ENCODE measurements at places on chromosomes 12 and 14.

DNA sequence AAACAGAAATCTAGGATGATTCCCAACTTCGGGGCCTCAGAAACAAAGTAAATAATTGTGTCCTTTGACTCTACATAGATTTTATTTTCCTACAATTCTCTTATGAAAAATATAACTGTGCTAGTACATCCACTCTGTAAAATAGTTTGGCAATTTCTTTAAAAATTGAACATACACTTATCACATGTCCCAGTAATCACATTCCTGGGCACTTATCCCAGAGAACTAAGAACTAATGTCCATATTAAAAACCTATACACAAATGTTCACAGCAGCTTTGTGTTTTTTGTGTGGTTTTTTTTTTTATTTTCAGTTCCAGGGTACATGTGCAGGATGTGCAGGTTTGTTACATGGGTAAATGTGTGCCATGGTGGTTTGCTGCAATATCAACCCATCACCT is 99.0 kb downstream of the KCNH5 start:
- no peak for DNase-seq

DNA sequence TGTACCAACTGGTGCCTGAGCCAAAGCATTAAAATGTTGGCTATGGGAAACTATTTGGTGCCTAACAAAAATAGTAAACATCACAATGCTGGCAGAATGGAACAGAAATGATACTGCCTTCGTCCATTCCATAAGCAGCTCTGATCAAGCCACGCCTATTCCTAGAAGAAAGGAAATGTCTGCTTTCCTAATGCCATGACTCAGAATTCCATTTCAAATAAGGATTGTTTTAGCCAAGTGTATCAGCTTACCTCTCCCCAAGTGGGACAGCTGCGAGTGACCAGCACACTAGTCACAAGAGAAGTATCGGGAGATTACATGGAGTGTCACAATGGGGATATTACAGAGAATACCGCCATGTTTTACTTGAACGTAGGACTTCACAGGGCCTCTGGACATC is 38.7 kb downstream of the GLT8D2 start:
- DNase-seq = no peak

GRCh38 chr12:1833596-1834028 is 13.2 kb downstream of the LRTM2 start:
- no peak for DNase-seq

GRCh38 chr12:121325922-121326396 is 26.3 kb downstream of the ANAPC5 start:
- DNase-seq = no peak

DNA sequence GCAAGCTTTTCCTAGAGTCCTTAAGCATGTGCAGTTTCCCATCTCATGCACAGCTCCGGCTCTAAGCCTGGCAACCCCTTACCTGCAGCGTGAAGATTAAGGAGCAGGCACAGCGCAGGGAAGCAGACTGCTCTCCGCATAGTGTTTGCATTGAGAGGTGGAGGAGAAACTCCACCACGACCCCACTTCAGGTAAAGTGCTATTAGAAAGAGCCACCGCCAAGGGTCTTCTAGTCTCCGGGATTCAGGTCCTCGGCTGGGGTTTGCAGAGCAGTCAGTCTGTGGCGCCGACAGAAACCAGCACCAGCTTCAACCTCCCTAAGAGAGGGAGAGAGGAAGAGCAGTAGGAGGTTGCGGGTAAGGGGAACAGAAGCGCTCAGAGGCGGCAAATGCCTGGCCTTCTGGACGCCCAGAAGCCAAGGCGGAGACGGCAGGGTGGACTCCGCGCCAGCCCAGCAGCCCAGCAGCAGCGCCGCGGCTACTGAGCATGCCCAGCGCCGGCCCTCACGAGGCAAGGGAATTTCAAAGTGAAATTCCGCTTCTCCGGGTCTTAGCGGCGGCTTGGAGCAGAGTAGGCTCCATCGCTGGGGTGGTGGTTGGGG is at the start of gene PTPRR:
Gene PTPRR (minus strand): TSS at position 488 of the 601 bp plus-strand sequence. CDS start 348 bp downstream, at position 140.
- no peak for DNase-seq

GRCh38 chr14:52023518-52023917 is 34.2 kb downstream of the RTRAF start:
- no peak for DNase-seq

GRCh38 chr12:116698116-116698515 is 39.8 kb downstream of the SPRING1 start:
- DNase-seq = no peak

GRCh38 chr12:30753751-30754382 is 884 bp downstream of the CAPRIN2 start:
- DNase-seq = no peak

DNA sequence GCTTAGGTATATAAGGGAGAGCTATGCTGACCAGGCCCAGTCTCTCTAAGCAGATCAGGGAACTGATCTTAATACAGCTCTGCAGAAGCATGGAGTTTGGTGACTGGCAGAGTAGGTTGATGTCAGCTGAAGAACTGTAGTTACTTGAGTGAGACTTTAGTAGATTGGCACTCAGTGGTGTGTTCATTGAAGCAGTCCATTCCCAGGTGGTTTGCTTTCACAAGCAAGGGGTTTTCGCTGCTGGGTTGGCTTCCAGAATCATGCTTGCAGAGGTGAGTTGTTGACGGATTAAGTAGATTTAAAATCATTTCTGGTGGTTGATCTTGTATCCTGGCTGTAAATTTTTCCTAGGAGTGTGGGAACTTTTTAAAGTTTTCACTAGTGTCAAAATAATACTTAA is 6.5 kb upstream of the DHRS7 start:
- DNase-seq = no peak

- DNase-seq = no peak
These were observed 9.4 kb upstream of the KRT74 start for GRCh38 chr12:52582971-52583456.

GRCh38 chr12:89950421-89950820 is 241.8 kb upstream of the ATP2B1 start:
- DNase-seq = no peak

DNA sequence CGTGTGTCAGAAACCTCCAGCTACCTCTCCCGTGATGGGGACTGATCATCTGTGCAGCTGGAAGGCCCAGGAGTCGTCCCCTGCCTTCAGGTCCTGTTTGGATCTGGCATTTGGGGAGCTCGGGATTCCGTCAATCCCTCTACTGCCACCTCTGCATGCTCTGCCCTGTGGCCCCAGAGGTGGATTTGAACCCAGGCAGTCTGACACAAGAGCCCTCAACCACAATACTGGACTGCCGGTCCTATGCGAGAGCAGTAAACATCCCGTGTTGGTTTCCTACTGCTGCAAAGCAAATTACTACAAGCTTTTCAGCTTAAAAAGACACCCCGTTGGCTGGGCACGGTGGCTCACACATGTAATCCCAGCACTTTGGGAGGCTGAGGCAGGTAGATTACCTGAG is 121.9 kb upstream of the FKBP4 start:
- DNase-seq = no peak

GRCh38 chr12:128916425-128916824 is 63.1 kb downstream of the GLT1D1 start:
- DNase-seq = no peak

DNA sequence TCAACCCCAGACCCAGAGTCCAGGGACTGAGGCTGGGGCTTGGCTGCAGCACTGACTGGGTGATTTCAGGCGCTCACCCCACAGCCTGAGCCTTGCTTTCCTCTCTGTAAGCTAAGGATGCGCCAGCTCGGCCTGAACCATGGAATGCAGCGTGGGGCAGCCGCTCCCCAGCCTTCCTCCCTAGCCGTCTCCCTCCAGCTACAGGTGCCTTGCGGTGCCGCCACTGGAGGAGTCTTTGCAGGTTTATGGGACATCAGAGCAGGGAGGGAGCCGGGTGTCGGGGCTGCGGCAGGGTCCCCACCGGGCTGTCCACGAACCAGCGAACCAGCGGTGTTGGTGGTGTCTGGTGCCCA is 19.4 kb downstream of the PPP2R5C start:
- DNase-seq = no peak

DNA sequence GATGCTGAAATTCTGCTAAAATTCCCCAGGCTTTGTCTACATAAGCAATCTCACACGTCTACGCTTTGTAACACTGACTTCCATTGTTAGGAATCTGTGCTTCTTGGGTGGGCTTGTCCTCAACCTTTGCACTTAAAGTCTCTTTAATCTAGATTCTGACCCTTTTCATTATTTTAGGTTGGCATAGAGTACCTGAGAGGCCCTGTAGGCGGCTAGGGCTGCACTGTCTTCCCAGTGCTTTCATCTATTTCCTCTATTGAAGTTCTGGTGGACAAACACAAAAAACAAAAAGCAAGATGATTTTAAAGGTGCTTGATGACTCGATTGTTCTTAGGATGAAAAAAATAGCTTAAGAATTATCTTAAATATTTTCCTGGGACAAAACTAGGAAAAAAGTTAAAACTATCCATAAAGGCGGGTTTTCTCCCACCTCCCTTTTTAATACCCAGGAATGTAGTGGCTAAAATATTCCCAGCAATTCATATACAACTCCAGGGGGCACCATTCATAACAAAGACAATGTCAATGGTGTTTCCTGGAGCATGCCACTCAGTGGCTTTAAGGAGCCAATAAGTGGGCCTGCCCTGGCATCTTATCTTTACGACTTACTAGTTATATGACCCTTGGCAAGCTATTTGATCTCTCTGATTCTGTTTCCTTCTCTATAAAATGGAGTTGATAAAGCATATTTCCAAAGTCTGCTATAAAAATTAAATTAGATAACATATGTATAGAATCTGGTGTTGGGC is 197.5 kb downstream of the STXBP6 start:
- no peak for DNase-seq

- no peak for DNase-seq
These were observed 3.6 kb downstream of the SLC2A14 start for GRCh38 chr12:7869137-7869536.

DNA sequence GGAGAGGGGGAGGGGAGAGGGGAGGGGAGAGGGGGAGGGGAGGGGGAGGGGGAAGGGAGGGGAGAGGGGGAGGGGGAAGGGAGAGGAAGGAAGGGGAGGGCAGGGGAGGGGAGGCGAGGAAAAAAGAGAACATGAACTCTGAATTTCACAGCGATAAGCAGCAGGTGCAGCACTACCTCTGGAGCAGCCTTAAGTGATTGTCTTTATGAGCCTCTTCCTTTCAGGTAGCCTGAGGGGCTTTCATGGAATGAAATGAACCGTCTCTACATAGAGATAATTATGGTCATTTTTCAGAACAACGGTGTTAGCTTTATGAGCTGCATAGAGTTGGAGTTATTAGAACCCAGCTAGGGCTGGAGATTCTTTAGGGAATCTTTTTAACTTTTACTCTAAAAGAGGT is 18.1 kb upstream of the PTCSC3 start:
- no peak for DNase-seq

GRCh38 chr12:121899590-121899989 is 11.0 kb downstream of the PSMD9 start:
- no peak for DNase-seq

GRCh38 chr12:40561395-40561966 is 130.8 kb upstream of the CNTN1 start:
- no peak for DNase-seq

- no peak for DNase-seq
These were observed 4.1 kb downstream of the KRT85 start for GRCh38 chr12:52363111-52363679.

DNA sequence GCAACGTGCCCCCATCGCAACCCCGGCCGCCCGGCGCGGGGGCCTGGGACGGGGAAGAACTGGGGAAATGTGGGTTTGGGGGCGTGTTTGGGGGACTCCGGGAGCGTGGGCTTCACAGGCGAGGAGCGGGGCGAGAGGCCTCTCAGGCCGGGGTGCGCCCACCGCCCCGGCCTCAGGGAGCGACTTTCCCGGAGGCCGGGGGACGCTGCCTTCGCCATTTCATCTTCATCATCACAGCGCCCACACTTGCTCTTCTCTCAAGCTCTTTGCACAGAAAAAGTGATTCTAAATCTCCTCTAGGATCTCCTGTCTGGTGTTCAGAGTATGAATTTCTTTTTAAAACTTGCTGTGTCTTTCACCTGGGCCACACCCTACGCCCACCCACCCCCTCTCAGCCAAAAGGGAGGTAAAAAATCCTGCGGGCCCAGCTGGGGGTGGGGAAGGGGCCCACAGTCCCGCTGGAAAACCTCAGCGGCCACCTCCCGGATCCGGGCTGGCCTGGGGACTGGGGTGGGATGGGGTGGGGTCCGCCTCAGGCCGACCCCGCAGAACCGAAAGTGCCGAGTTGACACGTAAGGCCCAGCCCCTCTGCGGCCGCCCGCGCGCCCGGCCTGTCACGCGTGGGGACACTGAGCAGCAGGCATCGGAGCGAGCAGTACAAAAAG is 7.4 kb downstream of the CDKN1B start:
- DNase-seq = no peak

- DNase-seq = no peak
These were observed 1.3 kb downstream of the TEDC1 start for GRCh38 chr14:105492031-105492970.

DNA sequence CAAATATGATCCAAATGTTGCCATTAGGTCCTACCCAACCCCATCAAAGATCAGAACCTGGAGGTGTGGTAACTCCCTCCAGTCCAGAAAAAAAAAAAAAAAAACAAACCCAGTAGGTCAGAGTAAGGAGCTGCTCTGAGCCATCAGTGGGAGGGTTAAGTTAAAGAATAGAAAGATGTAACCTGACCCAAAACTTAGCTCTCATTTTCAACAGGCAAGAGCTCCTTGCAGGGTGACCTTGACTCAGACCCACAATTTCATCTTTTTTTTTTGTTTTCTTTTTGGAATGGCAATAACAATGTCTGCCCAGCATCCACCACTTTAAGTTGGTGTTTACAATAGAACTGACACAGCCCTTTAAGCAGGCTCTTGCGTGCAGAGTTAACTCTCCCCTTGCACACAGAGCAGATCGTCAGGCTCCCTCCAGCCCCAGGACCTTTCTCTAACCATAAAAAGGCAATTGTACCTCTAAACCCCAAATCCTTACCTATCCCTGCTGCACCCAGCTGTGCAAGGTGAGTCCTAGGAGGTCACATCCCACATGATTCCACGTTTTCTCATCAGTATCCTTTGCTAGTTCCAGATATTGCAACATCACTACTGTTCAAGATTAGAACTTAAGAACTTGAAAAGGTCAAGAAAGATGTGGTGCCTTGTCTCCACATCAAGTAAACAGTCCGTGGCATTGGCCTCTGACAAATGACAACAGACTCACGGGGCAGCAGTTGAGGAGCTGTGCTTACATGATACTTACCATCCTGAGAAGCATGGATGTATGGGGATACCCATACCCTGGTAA is 178.6 kb upstream of the EEA1 start:
- no peak for DNase-seq

All from activated gamma-delta T cell (primary cell).